Inflammatory macrophage treated with lipopolysaccharide for 4 hours (primary cell): ENCODE measurements at places on chromosomes 7 and 10.

GRCh38 chr10:4270116-4270515 is 485.1 kb upstream of the KLF6 start:
- peak; percentile 83 for DNase-seq

DNA sequence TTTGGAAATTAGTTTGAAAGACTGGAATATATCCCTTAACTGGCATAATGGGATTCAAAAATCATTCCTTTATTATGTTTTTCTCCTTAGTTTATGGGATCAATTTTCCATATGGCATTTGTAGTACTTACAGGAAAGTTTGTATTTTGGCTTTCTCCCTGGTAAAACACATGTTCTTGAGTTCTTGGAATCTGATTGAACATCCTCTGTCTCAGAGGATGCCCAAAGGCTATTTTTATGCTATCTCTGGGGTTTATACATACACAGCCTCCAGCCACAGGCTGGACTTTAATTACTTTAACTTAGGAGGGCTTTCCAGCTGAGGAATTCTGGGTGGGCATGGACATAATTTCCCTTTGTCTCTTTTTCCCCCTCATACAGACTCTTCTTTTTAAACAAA is 236.4 kb downstream of the HGF start:
- no peak for DNase-seq

- DNase-seq, result no peak
Observed at GRCh38 chr10:83469728-83470331, 669.5 kb upstream of the GHITM start.

GRCh38 chr7:20466543-20467021 is 135.9 kb downstream of the ITGB8 start:
- peak; percentile 99 for DNase-seq

GRCh38 chr10:21385996-21386585 is 139.4 kb downstream of the SKIDA1 start:
- DNase-seq, result no peak

DNA sequence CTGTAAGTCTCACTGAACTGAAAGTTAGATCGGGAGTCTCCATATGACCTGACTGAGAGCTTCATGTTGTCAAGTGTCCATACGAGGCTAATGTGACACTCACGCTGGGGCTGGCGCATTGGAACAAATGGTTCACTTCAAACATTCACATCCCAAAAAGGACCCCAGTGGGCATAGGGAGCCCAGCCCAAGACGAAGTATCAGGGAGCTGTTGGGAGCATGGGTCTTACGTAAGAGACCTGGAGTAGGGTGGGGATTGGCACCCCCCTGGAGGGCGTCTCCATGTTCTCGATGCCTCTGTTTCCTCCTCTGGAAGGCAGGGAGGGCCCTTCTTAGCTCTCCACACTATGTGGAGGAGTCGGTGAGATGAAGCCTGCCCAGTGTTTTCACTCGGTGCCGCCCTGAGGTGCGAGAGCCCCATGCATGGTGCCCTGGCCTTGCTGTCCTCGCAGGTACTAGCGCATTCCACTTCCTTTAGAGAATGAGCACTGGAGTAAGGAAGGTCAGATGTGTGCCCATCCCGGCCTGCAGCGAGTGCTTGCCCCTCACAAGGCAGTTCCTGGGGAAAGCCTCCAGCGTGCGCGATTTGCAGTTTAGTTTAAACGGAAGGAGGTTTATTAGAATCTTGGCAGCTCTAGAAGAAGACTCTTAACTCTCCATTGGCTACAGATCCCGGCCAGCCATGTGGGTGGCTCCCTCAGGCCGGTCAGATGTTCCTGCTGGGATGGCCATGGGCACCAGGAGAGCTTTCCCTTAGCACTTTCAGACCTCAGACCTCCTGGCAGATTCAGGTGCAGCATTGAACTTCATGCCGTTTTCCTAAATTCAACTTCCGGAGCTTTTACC is 64.4 kb downstream of the PTPRE start:
- DNase-seq, result no peak

DNA sequence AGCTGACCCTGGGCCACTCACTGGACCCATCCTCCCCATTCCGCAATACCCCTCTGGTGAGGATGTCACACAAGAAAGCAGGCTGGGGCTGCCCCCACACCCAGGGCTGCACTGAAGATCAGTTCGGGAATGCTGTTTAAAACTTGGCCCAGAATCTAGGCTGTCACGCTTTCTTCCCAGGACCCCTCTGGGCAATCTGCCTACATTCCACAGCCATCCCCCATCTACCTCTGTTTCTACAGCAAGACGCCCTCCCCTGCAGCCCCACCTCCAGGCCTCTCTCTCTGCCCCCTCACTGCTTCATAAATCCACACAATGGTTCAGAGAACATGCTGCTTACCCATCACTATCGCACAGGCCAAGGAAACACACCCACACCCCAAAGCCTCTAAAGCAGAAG is 36.1 kb downstream of the XPNPEP1 start:
- no peak for DNase-seq

DNA sequence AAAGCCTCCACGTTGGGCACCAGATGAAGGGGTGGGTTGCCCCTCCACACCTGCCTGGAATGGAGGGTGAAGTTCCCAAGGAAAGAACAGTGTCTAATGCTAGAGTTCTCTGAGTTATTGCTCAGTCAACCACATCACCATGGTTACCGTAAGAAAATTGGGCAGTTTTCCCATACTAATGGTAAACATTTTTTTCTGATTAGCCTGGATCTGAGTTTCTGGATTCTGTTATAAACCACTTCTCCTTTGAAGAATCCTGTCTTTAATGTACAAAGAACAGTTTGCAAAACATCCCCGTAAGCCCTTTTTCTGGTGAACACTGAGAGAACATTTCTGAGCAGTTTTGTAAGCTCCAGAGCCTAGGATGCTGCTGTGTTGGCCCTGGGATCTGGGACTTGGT is 45.5 kb downstream of the ABCC2 start:
- no peak for DNase-seq

- peak; percentile 16 for DNase-seq
Observed at GRCh38 chr10:4902571-4903011, 60.6 kb upstream of the AKR1C1 start.

- DNase-seq, result no peak
Observed at GRCh38 chr10:47231414-47231813, 68.6 kb upstream of the GDF10 start.

- no peak for DNase-seq
Observed at GRCh38 chr7:52211930-52212329, 823.5 kb upstream of the POM121L12 start.

- DNase-seq, result no peak
Observed at GRCh38 chr7:129458171-129458570, 23.9 kb downstream of the STRIP2 start.

- DNase-seq, result no peak
Observed at GRCh38 chr10:112791447-112791846, 158.6 kb upstream of the TCF7L2 start.

- DNase-seq, result peak; percentile 70
Observed at GRCh38 chr7:17532861-17533404, 234.5 kb downstream of the AHR start.

DNA sequence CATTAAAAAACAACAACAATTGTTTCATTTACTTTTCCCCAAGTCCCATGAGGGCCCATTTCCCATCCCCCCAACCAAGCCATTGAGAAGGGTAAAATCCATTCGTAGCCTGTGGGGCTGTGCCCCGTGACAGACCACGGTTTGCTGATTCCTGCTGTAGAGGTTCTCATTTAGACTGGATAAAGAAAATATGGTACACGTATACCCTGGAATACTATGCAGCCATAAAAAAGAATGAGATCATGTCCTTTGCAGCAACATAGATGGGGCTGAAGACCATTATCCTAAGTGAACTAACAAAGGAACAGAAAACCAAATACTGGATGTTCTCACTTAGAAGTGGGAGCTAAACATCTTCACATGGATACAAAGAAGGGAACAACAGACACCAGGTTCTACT is 44.9 kb downstream of the ZNF783 start:
- no peak for DNase-seq

DNA sequence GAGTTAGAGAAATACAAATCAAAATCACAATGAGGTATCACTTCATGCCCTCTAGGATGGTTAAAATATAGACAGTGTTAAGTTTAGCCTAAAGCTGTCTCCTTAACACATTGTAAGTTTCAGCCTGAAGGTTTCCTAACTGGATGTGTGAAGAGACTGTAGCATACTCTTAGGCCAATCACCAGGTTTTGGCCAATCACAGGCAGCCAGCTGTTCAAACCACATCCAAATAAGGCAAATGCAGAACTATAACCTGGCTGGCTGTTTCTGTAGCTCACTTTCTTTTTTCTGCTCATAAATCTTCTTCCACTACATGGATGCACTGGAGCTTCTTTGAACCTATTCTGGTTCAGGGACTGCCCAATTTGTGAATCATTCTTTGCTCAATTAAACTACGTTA is 19.7 kb downstream of the ESYT2 start:
- DNase-seq, result peak; percentile 63

- DNase-seq, result no peak
Observed at GRCh38 chr10:129038522-129038921, 428.5 kb upstream of the MGMT start.
